Testis (tissue), 5 donors: ENCODE measurements at places on chromosomes 3 and 15.

GRCh38 chr15:89430530-89431341 is 65.6 kb downstream of the RHCG start:
- peak; percentile 91 for DNase-seq

DNA sequence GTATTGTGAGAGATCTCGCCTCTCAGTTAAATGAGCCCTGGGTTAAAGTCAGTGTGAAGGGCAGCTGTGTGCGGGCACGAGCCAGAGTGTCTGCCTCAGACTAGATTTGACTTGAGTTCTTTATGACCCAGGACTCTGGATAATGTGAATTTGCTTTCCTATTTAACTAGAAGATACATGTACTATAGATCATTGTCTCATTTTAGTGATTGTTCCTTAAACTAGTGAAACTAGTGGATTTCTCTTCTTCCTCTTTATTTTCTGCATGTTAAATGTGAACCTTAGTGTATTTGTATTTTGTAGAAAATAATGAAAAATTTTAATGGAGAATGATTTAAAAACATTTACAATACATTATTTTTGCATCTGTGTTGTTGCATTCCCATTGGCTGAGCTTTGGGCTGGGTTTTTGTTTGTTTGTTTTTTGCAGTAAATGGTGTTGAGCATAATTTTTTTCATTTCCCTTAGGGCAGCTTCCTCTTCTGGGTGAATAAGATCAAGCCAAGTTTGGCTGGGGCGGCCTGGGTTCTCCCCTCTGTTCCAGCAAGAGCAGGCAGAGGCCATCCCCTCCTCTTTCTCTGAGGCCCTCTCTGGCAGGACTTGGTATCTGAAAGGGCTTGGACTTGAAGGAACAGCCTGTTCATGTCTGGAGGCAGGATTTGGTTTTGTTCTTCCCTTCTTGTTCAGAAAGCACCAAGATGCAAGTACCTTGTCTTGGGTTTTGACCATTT is 15.0 kb downstream of the GCSAM start:
- DNase-seq: peak; percentile 23

DNA sequence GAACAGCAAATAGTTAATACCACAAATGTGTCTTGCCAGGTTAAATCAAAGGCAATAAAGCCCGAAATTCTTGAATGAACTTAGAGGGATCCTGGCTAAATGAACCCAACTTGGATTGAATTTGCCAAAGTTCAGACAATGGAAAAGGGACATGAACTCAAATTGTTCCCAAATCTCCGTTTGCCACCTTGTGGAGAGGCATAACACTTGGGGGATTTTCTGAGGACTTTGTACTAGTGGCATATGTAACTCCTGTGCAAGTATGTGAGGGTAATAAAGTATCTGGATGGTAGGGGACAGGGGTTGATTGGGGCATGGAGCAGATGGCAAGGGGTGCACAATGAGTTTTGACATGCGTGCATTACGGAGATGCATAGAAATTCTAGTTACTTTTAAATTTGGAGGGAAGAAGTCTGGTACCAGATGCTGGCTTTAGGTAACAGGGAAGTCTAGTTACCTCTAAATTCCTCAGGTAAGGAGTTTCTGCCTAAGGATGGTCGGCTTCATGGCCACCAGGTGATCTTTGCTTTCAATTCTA is 1.2 kb upstream of the TCAIM start:
- DNase-seq: no peak

- DNase-seq: no peak
These were observed 87.4 kb upstream of the LRRC3B start for GRCh38 chr3:26535151-26535550.

DNA sequence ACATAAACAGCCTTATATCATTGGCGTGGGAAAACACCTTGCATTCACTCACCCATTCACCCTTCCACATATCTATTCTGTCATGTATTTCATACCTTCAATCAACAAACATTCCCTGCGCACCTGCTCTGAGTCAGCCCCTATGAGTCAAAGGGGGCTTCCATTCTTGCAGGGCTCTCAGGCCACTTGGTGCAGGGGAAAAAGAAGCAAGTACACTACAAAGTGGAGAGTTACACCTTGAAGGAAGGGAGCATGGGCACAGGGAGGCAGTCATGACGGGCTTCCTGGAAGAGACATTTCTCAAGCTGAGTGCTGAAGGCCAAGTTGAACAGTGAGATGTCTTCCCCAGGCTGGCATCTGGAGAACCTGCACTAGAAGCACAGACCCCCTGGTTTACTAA is 4.6 kb upstream of the AMOTL2 start:
- DNase-seq: no peak

GRCh38 chr3:15899388-15899787 is 101.6 kb upstream of the ANKRD28 start:
- DNase-seq: no peak

GRCh38 chr3:53617893-53618523 is 123.6 kb downstream of the CACNA1D start:
- no peak for DNase-seq

- no peak for DNase-seq
These were observed 6.6 kb upstream of the BCL2L10 start for GRCh38 chr15:52118969-52119749.

DNA sequence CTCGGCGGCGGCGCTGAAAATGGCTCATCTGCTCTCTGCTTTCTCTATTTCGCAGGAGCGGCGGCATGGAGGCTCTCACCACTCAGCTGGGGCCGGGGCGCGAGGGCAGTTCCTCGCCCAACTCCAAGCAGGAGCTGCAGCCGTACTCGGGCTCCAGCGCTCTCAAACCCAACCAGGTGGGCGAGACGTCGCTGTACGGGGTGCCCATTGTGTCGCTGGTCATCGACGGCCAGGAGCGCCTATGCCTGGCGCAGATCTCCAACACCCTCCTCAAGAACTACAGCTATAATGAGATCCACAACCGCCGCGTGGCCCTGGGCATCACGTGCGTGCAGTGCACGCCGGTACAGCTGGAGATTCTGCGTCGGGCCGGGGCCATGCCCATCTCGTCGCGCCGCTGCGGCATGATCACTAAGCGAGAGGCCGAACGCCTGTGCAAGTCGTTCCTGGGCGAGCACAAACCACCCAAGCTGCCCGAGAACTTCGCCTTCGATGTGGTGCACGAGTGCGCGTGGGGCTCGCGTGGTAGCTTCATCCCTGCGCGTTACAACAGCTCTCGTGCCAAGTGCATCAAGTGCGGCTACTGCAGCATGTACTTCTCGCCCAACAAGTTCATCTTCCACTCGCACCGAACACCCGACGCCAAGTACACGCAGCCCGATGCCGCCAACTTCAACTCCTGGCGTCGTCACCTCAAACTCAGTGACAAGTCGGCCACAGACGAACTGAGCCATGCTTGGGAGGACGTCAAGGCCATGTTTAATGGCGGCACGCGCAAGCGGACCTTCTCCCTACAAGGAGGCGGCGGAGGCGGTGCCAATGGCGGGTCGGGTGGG is 790 bp downstream of the SKOR1 start:
- DNase-seq: no peak

GRCh38 chr3:56915966-56916586 is 114.3 kb upstream of the ARHGEF3 start:
- DNase-seq: no peak

- peak; percentile 23 for DNase-seq
These were observed 109.1 kb upstream of the ATP10A start for GRCh38 chr15:25972141-25972675.

GRCh38 chr3:141738891-141739363 is 829 bp downstream of the RNF7 start:
- peak; percentile 33 for DNase-seq

- DNase-seq: no peak
These were observed 141.0 kb downstream of the MYLK start for GRCh38 chr3:123743121-123743520.

- DNase-seq: peak; percentile 7
These were observed 57.2 kb downstream of the ATP1B3 start for GRCh38 chr3:141933421-141934300.

GRCh38 chr3:188788621-188789081 is 383.1 kb upstream of the TPRG1 start:
- no peak for DNase-seq

GRCh38 chr3:123610331-123610730 is 25.5 kb upstream of the HACD2 start:
- no peak for DNase-seq

DNA sequence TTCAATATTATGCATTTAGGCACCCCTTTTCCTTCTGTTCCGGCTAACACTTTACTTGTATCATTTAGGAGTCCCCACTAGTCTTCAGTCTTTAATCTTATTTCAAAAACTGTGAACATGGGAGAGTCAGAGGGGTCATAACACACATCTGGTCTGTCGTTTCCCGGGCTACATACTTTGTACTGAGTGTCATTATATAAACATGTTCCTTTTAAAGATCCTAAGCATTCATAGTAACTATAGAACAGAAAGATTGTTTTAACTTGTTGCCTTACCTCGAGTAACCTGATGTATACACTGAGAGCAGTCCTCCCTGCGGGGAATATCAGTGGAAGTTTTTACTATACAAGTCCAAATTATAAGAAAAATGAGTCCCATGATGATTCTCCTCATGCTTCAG is 78.2 kb upstream of the VEPH1 start:
- DNase-seq: no peak

- DNase-seq: no peak
These were observed 55.3 kb downstream of the ARHGAP31 start for GRCh38 chr3:119349354-119350041.

- no peak for DNase-seq
These were observed 32.7 kb downstream of the GNB4 start for GRCh38 chr3:179418610-179419009.

GRCh38 chr3:41296556-41296955 is 97.3 kb downstream of the CTNNB1 start:
- DNase-seq: no peak

- no peak for DNase-seq
These were observed 562.6 kb upstream of the CFAP20DC start for GRCh38 chr3:59612444-59612715.

DNA sequence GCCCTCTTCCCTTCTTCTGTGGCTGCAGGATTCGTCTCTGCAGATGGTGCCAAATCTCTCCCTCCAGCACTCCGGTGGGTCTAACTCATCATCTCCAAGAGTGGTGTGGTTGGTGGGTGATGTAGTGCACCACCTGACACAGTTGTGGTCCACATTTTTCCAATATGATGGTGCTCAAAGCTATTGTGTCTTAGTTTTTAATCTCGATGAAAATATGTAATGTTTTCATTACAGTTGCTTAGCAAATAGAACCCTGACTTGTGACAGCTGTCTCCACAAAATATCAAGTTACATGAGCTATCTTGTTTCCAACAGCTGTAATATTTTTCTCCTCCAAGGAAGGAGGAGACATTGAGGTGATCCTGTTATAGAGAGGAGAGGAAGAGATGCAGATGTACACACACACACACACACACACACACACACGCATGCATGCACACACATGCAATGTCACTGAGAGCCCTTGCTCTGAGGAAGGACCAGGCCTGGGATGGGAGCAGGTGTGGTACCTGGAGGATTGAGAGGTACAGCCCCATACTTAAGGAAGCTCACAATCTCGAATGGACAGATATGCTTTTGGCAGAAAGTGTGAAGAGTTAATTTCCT is 15.7 kb upstream of the ESYT3 start:
- DNase-seq: no peak

GRCh38 chr3:11720917-11721411 is 77.2 kb upstream of the VGLL4 start:
- no peak for DNase-seq

DNA sequence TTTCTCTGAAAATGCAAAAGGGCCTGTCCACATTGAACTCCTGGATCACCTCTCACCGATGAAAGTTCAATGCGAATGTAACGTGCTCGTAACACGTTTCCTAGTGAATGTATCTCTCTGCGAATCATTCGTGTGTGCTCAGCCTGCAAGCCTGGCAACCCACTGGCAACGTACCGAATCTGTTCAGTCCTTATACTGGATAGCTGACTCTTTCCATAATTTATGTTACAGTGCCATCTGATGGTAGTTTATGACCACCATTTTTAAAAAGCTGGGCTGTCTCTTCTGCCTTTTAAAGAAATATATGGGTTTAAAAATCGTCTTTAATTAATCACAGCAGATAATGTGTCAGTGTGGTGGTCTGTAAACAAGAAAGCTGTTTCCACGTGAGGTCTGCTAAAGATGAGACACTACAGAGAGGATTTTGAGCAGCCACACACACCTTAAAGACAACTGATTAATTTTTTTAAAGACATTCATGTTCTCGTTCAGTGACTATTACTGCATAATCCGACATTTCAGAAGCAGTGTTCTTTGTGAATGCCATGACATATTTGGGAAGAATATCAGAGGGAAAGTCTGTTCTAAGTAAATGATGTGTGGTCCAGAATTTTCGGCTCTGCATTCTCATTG is 69.4 kb upstream of the FOXP1 start:
- DNase-seq: peak; percentile 58

GRCh38 chr3:18723206-18723810 is 298.2 kb upstream of the SATB1 start:
- DNase-seq: no peak

DNA sequence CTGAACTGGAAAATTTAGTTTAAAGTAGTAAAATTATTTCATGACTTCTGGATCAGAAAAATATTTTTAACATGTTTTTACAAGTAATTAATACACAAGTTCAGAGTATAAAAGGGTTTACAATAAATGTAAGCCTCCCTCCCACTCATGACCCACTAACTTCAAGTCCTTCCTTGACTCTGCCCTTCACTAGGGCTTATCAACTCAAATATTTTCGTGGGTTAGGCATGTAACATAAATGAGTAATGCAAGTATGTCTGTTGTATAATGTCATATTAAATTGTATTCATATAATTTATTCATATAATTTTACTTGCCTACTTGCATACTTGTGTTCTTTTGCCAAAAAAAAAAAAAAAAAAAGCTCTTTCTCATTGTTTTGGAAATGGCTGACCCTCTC is 3.4 kb upstream of the OPA1 start:
- no peak for DNase-seq

DNA sequence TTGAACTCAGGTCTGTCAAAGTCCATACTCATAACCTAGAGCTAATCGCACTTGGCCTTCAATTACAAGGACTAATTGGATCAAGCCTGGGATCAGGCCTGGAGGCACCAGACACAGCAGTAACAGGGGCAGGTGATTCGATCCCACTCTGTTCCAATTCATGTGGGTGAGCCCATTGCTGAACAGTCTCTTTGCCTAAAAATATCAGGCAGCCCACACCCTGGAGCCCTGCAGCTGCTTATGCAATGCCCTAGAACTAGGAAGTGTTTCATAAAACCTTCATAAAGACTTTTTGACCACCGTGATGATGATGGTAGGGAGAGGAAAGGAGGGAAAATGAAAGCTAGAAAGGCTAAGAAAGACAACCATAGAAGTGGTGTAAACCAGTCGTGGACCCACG is 47.8 kb upstream of the NEO1 start:
- DNase-seq: no peak

GRCh38 chr3:50885070-50885850 is 210.5 kb downstream of the DOCK3 start:
- no peak for DNase-seq
